ENCODE measurements at places on chromosomes 2 and 18. TPM values are rescaled to one million over a fixed set of nuclear protein-coding genes. Genes with fewer than 3 reads are reported as not detected.

- DNase-seq: no peak
Observed at GRCh38 chr2:207279520-207279919, 113.8 kb upstream of the KLF7 start.

- no peak for DNase-seq
Observed at GRCh38 chr18:55233857-55234256, 274.6 kb upstream of the CCDC68 start.

GRCh38 chr2:163528640-163529217, 207.1 kb downstream of the FIGN start:
- no peak for DNase-seq

Gene PPP4R1
- total RNA-seq: 136 TPM

GRCh38 chr2:125837128-125837527, 818.8 kb upstream of the GYPC start:
- no peak for DNase-seq

GRCh38 chr2:1588978-1589621, 155.2 kb downstream of the PXDN start:
- no peak for DNase-seq

Gene FAM124B
- not detected for total RNA-seq

GRCh38 chr2:196275646-196276352, 104.4 kb upstream of the STK17B start:
- no peak for DNase-seq

- DNase-seq: no peak
Observed at GRCh38 chr2:43184339-43184895, 42.0 kb downstream of the ZFP36L2 start.

All from neural crest cell (in vitro differentiated cells).